ENCODE measurements at places on chromosomes 4 and X.

GRCh38 chrX:41870719-41871151, 52.6 kb downstream of the CASK start:
- no peak for DNase-seq

- DNase-seq: no peak
These were observed 42.2 kb upstream of the NKRF start for GRCh38 chrX:119648421-119648775.

DNA sequence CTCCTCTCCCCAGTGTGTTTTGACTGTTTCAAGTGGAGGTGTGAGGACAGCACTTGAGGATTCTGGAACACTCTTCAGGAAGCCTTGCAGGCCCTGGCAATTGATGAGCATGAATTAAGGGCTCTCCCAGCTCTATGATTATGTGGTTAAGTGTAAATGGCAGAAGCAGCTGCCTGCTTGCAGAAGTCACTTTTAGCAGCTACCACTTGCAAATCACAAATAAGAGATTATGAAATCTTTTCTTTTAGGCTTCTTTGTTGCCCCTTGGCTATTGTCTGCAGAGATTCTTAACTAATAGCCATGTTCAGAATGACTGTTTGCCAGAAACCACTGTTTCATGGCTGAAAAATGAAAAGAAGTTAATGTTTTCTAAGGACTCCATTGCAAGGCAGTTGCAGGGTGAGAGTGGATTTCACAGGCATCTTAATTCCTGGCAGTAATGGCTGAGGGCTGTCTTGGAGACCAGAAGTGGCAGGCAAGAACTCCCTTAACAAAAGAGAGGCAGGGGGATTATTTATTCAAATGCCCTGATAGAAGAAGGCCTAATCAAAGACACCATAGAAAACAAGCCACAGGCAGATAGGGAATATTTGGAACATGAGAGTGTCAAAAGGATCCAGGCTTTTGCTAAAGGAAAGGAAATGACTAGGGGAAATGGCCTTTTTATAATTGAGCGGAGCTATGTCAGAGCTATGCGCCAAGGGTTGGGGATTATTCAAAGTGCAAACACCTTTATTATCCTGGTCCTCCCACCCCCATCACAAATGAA, 8.3 kb upstream of the HOPX start:
- no peak for DNase-seq

GRCh38 chrX:30831082-30831481, 58.0 kb downstream of the TAB3 start:
- DNase-seq: no peak

GRCh38 chr4:15894921-15895916, 43.3 kb downstream of the FGFBP1 start:
- DNase-seq: no peak

- DNase-seq: no peak
These were observed 158.5 kb downstream of the ZNF518B start for GRCh38 chr4:10298681-10299080.

GRCh38 chr4:113823291-113823659, 61.7 kb upstream of the CAMK2D start:
- DNase-seq: no peak

GRCh38 chr4:54493862-54494261, 163.9 kb upstream of the KIT start:
- no peak for DNase-seq

DNA sequence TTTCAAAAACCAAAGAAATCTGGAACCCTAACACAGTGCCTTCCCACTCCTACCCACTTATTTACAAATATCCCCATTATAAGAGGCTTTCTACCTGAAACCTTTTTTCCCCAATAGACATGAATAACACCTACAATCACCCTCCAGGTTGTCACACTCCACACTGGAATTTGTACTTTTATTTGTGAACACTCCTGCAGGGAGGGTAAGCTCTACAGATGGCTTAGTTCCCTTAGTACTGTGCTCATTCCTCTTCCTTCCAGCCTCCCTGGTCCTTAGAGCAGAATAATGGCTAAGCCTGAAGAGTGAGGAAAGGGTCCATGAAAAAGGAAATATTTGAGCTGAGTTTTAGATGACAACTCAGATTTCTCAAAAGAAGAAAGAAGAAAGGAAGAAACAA, 22.2 kb upstream of the SULT1E1 start:
- DNase-seq: no peak

DNA sequence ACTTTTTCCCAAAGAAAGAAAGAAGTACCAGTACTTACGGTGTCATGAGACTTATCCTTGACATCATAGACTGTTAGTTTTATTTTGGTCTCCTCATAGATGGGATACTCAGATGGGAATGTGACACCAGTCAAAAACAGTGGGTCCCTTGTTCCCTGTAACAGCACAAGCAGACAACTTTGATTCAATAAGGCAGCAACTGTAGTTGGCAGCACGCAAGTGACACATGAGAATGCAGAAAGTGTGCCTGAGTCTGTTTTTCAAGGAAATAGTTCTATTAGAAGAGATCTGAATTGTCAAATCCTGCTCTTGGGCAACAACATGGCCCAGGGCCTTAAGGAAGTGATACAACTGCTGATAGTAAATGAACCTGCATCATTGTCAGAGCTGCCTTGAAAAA, 443.2 kb downstream of the INPP4B start:
- no peak for DNase-seq

DNA sequence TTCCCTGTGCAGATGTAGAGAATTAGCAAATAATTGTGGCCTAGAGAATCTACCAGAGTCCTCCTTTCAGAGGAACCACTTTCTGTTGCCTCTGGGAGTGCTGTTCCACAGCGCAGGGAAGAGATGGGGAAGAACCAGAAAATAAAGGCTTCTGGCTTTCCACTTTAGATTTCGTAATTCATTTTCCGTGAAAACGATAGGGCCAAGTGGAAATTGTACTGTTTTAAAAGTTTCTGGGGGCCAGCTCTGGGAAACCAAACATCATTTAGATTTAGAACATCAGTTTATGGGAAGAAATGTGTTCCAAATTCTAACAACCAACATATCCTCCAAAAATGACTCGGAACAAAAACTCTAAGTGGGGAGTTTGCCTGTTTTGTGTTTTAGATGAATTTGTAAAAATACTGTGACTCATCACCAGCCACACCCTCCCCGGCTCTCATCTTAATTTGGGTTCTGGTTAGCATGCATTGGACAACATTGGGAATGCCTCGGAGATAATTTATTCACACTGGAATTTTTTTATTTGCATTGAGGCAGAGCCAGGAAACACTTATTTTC, 65.2 kb upstream of the LNX1 start:
- DNase-seq: no peak

- DNase-seq: no peak
These were observed 3.0 kb downstream of the GIMD1 start for GRCh38 chr4:106365613-106366012.

DNA sequence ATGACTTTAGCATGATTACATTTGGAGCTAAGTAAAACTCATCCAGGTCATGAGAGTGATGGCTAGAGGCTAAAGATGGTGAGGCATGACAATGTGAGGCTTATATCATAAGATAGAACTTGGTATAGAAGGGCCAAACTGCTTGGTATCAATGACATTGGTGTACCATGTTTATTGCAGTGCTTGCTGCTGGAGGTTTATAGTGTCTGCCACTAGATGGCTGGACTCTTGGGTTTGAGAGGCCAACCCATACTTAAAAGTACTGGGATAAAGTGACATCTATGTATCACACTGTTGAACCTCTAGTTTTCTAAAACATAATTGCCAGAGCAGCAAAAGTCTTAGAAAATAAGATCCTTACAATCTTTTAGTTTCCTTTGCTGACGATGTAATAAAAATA, 83.0 kb upstream of the TACR3 start:
- no peak for DNase-seq

DNA sequence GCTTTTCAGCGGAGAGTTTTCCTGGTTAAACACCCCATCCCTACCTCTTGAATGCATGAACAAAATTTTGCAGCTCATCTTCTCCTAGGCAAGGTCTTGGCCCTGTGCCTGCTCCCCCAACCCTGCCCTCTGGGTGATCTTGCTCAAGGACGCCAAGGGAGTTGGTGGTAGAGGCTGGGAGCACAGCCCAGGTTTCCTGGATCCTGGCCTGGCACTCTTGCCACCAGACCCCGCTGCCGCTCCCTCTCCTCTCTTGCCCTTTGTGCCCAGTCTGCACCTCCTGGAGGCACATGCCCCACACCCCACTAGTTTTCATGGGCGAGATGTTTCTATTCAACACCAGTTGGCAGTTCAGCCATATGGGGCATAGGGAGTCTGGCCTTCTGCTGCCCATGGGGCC, 37.3 kb downstream of the TSC22D3 start:
- DNase-seq: no peak

- no peak for DNase-seq
These were observed 7.7 kb upstream of the GABRE start for GRCh38 chrX:151982222-151982621.

DNA sequence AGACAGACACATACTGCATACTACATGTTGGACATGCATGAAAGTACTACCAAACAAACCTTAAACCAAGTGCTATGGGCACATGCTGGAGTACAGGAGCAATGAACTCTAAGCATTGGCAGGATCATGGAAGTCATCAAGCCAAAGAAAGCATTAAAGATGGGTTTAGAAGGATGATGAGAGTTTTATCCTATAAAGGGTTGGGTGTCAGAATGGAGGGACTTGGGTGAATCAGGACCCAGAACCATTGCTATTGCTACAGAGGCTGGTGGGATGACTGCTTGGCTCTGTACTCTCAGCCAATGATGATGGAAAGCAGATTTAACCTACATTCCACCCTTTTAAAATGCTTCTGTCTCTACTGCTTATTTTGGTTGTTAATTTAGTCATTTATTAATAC, 233.9 kb upstream of the EDA2R start:
- DNase-seq: no peak

DNA sequence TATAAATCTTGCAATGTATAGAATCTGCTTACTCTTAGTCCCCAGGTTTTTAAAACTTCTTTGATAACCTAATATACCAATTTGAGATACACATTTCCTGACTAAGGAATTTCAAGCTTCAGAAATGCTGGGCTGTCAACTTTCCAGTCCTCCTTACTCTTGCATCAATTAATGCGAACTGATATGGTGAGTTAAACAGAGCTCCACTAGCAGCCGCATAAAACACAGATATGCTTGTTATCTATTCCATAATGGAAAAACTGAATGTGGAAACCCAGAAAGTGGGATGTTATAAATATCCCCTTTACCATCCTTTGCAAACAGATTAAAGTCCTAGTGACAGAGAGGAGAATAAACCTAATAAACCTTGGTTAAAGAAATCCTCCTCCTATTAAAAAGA, 1913.7 kb downstream of the STIM2 start:
- DNase-seq: no peak

- DNase-seq: no peak
These were observed 1.5 kb downstream of the TMEM156 start for GRCh38 chr4:39030725-39031124.

DNA sequence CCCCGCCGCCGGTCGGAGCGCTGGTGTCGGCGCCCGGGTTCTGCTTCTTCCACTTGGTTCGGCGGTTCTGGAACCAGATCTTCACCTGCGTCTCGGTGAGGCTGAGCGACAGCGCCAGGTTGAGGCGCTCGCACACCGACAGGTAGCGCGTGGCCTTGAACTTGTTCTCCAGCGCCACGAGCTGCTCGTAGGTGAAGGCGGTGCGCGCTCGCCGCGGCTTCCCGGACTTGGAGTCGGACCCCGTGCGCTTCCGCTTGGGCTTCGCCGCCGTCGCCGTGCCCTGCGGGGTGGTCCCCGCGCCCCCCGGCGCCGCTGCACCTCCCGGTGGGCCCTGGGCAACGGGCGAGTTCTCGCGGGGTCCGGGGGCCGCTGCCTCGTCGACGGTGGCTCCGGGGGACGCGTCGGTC, 3.1 kb downstream of the NKX1-1 start:
- no peak for DNase-seq

DNA sequence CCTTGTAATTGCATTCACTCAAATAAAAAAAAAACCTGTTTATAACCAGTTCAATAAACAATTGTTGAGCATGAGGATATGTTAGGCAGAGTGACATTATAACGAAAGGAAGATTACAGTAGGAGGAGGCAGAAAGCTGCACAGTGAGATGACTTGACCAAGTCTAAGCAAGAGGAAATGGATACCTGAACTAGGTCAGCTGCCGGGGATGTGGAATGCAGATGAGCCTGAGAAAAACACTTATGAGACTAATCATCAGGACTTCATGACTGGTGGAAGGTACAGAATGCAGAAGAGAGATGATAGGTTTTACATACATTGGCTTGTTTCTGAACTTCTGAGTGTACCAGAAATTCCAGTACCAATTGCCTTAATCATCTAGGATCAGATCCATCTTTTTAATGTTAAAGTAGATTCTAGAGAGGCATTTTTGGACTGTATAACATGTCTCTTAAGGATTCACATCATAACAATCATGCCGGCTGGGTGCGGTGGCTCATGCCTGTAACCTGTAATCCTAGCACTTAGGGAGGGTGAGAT, 208.1 kb upstream of the PPP3CA start:
- DNase-seq: no peak

GRCh38 chr4:81827577-81828202, 356.0 kb upstream of the RASGEF1B start:
- DNase-seq: no peak

DNA sequence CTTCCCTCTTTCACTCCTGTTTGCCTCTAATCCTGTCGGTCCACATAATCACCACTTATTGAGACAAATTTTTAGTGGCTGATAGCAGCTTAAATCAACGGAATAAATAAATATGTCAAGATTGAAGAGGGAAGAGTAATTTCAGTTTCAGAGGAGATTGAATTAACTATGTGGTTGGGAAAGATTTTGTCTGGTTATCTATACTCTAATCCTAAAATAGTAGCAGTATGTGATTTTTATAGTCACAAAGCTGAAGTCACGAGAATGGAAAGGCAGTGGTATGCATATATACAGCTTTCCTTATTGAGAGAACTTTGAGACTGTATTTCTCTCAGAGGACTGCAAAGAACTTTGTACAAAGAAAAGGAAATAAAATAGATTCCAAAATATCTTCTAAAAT, 493.3 kb downstream of the FAT4 start:
- no peak for DNase-seq

DNA sequence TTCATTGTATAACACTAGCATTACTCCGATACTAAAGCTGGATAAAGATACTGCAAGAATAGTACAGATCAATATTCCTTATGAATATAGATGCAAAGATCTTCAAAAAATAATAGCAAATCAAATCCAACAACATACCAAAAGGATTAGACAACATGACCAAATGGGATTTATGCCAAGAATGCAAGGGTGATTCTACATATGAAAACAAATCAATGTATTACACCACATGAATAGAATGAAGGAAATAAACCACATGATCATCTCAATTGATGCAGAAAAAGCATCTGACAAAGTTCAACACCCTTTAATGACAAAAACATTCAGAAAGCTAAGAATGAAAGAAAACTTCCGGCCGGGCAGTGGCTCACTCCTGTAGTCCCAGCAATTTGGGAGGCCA, 42.8 kb downstream of the CUL4B start:
- DNase-seq: no peak

- no peak for DNase-seq
These were observed 87.8 kb downstream of the FIP1L1 start for GRCh38 chr4:53465281-53465680.
